MM.1S (cell line): ENCODE measurements at places on chromosomes 5 and 9.

DNA sequence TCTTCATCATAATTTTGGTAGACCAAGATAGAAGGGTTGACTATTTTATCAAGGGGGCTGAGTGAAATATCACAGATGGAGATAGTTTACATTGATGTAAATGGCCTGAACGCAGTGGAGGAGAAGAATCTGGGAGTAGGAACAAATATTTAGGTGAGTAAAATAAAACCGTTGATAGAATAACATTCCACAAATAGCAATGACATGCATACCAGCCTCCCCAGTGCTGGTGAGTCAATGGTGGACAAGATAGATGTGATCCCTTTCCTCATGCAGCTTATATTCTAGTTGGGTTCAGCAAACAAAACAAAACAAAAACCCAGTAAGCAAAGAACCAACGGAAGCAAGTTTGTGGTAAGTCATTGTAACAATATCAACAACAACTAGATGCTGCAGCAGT is 385.2 kb downstream of the FAM170A start:
- DNase-seq, result no peak

DNA sequence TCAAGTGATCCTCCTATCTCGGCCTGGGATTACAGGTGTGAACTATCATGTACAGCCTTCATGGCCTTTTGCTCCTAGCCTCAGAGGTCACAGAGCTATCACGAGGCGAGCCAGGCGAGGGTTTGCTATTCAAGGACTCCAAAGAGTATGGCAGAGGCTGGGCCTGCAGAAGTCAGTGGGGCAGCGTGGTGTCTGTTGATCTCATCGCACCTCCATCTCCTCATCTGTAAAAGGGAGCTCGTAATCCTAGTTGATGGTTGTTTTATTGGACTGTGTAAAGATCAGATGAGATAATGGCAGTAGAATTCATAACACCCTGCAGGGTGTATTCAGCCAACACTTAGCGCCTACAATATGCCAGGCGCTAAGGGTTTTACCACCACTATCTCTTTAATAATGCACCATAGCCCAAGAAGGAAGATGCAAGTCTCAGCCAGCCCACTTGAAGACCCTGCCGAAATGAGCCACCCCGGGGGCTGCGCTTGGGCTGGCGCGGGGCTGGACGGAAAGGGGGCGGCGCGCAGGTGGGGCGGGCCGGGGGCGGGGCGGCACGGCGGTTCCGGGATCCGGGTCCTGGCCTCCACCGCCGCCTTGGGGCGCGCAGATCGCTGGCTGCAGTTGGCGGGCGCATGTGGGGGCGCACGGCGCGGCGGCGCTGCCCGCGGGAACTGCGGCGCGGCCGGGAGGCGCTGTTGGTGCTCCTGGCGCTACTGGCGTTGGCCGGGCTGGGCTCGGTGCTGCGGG is at the start of gene GALNT12:
TSS of gene GALNT12 (plus strand) at position 601 of the 744 bp plus-strand sequence. CDS start at position 630, 29 bp downstream.
- DNase-seq, result peak; percentile 39

- no peak for DNase-seq
These were observed 151.9 kb downstream of the INSYN2B start for GRCh38 chr5:169828385-169828784.

- DNase-seq, result no peak
These were observed 5.5 kb upstream of the SURF6 start for GRCh38 chr9:133341369-133342068.

DNA sequence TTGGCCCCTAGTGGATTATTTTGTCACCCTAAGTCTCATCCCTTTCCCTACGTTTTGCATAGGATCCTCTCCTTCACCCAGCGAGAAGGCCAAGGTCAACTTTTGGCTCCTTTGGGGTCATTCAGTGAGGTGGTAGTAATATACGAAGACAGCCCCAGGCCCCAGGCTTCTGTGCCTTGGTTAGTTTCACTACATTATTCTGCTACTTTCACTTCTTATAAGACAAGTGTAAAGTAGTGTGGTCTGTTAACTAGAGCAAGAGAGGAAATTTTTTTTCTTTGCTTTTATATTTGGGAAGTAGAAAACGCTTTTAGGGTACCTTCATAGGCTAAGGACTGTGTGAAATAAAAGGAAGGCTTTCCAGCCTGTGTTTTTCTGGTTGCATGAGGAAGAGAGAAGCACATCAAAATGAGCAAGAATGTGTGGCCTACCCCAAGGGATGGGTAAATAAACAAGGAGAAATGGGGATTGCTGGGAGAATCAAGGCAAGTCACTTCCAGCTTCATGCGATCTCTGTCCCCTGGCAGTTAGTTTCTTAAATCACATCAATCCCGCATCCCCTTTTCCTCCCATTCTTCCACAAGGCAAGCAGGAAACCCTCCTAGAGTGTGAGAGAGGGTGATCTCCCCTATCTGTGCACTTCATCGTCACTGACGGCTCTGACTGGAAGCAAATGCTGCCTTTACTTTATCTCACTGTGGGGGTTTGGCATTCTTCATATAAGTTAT is 677.0 kb upstream of the WWC1 start:
- no peak for DNase-seq

- no peak for DNase-seq
These were observed 812.0 kb downstream of the CDH18 start for GRCh38 chr5:19175776-19176570.

DNA sequence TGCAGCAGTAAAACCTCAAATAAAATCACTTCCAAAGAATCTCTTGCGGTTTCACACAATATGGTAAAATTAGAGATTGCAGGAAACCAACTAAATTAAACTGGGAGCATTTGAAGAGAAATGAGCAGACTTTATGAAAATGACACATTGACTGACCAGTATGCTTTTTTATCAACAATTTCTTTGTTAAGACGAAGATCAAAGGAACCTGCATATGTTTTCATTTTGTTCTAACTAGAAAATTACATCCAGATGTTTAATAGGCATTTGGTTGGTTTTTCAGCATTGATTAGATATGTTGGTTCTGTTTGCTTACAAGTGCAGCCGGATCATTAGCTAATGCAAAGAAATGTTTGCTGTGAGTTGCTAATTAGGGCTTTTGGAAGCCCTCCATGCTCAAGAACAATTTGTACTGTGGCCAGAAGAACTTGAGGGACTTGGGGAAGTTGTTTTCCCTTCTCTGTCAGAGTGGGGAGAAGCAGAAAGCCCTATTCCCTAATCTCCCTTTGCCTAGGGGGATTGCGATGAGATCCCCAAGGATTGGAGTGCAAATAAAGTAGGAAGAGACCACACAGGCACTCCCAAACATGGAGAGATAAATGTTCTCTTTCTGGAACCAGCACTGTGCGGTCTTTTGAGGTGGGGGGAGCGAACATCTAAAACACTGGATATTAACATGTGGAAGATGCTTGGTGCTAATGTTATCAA is 4.5 kb upstream of the TLE1 start:
- DNase-seq, result no peak

GRCh38 chr5:119583684-119584083 is 45.7 kb upstream of the FAM170A start:
- no peak for DNase-seq

- DNase-seq, result no peak
These were observed 158.7 kb downstream of the CCDC171 start for GRCh38 chr9:15711531-15711930.

DNA sequence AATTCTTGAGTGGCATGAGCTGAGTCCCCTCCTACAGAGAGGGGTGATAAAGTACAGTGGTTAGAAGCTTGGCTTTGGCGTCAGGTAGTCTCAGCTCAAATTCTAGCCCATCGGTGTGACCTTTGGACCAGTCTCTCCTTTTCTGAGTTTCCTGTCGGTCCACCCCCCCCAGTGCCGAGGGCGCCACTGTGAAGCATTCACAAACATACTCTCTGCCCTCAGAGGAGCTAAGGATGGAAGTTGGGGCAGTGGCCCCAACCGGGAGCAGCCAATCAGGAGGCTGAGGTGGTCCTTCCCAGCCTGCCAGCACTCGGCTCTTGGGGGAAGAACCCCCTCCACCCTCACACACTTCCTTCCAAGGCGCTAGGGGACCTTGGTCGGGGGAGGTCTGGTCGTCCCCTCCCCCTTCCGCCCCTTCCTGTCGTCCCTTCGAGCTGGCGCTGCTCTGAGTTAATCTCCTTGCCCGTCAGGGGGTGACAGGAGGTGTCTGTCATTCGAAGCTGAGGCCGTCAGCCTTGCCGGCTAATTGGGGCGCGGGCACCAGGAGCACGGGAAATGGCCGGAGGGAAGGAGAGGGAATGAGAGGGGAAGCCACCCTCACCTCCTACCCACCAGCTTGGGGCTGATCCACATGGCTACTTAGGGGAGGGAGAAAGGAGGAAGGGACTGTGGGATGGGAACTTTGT is 53.0 kb downstream of the CXXC5 start:
- no peak for DNase-seq

DNA sequence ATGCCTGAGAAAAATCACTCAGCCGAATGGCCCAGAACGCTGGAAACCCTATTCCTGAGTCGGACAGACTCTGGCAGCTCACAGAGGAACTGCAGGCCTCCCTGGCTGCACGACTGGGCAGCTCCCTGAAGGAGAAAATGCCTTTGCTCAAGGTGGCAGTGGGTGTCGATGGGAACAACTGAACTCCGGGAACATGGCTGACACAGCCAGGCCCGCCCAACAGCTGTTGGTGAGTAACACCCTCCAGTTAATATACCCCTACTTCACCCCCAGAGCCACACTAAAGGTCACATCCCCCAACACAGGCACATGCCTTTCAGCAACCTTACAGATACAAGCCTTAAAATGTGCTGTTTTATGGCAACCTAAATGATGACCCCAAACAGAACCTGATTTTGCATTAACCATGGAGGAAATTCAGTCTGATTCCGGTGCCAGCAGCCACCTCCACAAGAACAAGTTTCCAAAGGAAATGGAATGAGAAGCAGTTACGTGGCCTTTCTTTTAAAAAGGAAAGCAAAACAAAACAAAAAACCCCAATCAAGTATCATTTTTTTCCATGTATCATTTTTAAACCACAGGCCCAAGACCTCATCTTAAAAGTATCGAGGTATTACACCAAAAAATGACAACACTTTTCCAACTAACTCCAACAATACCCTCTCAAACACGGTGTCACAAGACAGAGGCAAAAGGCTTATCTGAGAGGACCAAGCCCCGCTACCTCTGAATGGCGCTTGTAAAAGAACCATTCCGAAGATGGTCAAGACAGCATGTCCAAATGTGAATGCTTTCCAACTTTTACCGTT is 3.1 kb downstream of the KLF9 start:
- no peak for DNase-seq

- DNase-seq, result peak; percentile 81
These were observed 34.3 kb upstream of the MACIR start for GRCh38 chr5:103224118-103224893.

DNA sequence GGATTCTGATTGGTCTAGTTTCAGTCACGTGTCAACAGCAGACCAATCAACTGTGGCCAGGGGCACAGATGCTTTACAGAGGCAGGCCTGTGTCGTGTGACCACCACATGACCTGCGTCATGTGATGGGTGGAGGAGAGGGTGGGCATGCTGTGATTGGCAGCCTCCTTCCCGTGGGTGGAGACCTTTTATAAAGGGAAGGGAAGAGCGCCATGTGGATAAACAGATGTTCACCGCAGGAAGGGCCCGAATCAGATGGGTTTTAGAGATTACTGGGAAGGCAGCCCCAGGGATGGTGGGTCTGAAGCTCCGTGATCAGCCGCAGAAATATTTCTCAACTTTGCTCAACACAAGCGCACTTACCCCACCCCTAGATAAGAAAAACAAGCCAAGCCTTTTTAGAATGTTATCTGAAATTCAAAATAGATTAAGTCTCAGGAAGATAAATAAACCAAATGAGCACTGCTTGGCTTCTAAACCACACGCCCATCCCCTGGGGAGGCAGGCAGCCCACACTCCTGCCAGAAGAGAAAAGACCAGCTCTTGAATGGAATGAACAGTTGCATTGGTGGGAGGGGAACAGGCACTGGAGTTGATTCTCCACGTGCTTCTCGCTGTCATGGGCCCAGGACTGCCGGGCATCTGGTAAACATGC is 43.6 kb downstream of the ROPN1L start:
- no peak for DNase-seq

GRCh38 chr5:175862131-175863012 is 9.0 kb upstream of the CPLX2 start:
- DNase-seq, result no peak

- no peak for DNase-seq
These were observed 451.8 kb upstream of the FTMT start for GRCh38 chr5:121399879-121400278.

GRCh38 chr5:41414598-41414997 is 95.8 kb downstream of the PLCXD3 start:
- DNase-seq, result no peak

DNA sequence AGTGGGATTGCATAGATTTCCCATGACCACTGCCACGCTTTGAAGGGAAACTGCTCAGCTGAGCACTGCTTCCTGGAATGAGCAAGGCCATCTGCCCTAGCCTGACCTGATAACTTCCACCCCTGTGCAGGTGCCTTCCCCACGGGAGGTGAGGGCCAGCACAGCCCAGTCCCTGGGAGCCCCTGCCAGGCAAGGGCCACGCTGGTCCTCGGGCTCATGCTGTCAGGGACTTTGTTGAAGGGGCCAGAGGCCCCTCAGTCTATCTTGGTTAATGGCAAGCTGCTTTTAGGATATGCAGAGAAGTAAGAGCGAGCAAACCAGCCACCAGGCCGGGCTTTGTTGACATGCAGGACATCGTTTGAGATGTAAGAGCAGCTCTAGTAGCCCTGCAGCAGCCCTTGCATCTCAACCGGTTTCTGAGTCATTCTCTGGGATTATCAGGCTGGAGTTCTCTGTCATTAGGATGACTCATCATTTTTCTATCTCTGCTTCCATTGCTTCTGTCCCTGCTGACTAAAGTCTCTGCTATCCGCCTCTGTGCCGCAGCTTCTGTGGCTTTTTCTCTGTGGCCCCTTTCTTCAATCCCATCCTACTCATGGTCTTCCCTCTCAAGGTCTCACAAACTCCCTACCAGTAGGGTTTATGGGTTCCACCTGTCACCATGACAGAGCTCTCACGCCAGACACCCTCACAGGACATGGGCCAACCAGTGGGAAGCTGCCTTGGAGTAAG is 30.6 kb upstream of the IQGAP2 start:
- DNase-seq, result no peak

DNA sequence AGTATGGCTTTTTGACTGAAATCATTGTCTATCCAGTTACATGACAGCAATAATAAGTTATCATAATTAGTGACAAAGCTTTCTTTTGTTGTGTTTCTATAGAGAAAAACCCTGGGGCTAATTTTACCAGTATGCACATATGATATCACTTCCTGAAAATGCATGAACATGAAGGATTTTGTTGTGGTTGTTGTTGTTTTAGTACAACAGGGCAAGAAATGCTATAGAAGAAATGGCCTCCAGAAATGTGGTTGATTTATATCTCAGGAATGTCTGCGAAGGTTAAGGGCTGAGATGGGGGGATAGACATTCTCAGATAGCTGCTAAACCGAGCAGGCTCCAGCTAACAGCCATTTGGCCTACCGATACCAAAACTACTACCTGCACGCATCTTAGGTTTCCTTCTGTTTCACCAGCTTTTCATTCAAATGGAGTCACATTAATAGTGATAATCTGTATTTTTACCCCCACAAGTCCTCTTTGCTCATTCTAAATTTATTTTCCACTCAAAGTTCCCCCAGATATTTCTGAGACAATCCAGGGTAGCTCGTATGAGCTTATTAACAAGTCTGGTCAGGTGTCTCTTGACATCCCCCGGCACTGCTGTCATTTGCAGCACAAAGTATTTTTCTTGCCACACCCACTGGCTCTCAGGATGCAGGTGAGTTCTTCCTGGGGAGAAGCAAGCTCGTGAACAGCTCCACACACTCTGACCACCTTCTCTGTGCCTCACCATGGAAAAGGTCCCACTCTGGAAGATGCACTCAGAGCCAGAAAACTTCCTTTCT is 232.4 kb upstream of the GAS1 start:
- no peak for DNase-seq

GRCh38 chr5:103295871-103296270 is 37.3 kb downstream of the MACIR start:
- DNase-seq, result no peak

- no peak for DNase-seq
These were observed 56.2 kb upstream of the TRAF1 start for GRCh38 chr9:120982836-120983235.
